ENCODE measurements at places on chromosomes 3 and 15. TPM values are rescaled to one million over a fixed set of nuclear protein-coding genes. Genes with fewer than 3 reads are reported as not detected.
A peak's percentile ranks its signal among the peaks of the same experiment; 100 is the strongest.

Gene ZPLD1
- not detected for polyA plus RNA-seq

Gene GCNT3
- 0.11 TPM for polyA plus RNA-seq

DNA sequence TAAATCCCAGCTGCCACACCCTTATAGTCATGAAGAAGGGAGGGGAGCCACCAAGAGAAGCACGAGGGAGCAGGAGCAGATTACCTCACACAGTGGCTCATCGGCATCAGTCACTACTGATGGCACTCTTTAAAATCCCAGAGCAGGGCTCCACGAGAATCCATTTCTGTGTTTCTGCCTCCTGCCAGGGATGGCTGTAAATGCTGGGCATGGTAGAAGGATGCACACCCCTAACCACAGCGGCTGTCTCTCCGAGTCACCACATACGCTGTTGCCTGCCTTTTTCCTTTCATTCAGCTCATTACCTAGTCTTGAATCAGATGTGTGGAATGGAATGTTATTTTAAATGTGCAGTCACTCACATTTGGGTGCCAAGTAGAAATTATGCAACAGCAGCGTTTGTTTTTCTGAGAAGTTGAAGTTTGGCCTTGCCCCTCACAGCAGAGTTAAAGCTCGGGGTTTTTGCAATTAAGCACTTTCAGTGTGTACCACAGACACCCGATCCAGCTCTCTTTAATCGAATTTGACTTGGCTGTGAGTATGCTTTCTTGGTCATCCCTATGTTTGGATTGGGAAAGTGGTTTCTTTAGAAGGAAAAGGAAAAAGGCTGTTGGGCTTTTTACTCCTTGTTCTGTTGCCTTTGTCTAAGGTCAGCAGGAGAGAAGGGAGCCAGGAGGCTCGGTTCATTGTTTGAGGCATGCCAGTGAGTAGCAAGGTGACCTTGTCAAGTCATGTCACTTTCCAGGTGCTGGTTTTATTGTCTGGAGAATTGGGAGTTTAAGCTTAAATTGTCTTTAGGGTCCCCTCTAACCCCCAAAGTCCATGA lies 284.2 kb upstream of the TPM1 start:
- H3K27me3 ChIP-seq: no peaks in the 10 kb centered on the region
- peak; percentile 97 for DNase-seq
- H3K27ac ChIP-seq: peak overlapping the region; percentile 66

DNA sequence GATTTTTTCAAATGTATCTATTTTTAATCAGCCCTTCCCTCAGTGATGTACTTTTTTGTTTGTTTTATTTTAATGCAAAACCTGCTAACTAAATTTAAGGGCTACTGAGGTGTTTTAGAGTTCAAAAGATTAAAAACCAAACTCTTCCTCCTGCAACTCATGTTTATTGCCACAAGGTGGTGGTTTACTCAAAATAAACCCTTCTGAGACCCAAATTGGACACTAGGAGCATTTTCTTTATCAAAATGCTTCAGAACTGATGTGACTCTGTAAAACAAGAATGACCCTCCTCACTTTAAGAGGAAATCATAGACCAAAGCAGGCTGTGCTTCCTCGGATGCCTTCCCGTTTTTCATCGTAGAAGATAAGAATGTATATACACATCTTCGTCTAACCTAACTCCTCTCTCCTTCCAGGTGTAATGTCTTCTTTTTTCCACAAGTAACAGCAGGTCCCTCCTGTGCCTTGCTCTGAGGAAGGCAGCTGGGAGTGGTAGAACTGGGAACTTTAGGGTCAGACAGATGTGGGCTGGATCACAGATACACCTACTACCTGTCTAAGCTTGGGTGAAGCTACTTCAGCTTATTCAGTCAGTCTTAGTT lies 2.9 kb upstream of the NME9 start:
- H3K4me3 ChIP-seq: no peak overlapping the region
- H3K36me3 ChIP-seq: no peaks in the 10 kb centered on the region

Gene COMMD4
- polyA plus RNA-seq: 74.9 TPM

GRCh38 chr3:76107935-76108570 lies 322.7 kb upstream of the ZNF717 start:
- no peaks in the 10 kb centered on the region for H3K36me3 ChIP-seq
- H3K27me3 ChIP-seq: no peaks in the 10 kb centered on the region
- no peak overlapping the region for H3K4me3 ChIP-seq
- H3K27ac ChIP-seq: no peak overlapping the region
- DNase-seq: peak; percentile 78
- H3K4me1 ChIP-seq: no peaks in the 10 kb centered on the region

Gene GHSR
- not detected for polyA plus RNA-seq

GRCh38 chr3:141402476-141403171 lies 34.3 kb downstream of the ZBTB38 start:
- H3K36me3 ChIP-seq: peaks cover 10% of the 10 kb centered on the region
- H3K27me3 ChIP-seq: no peaks in the 10 kb centered on the region
- H3K27ac ChIP-seq: peak overlapping the region; percentile 92
- peak; percentile 78 for DNase-seq
- peaks cover 40% of the 10 kb centered on the region for H3K4me1 ChIP-seq
- H3K4me3 ChIP-seq: peak overlapping the region; percentile 73

Gene GRIP2
- polyA plus RNA-seq: 0.10 TPM

DNA sequence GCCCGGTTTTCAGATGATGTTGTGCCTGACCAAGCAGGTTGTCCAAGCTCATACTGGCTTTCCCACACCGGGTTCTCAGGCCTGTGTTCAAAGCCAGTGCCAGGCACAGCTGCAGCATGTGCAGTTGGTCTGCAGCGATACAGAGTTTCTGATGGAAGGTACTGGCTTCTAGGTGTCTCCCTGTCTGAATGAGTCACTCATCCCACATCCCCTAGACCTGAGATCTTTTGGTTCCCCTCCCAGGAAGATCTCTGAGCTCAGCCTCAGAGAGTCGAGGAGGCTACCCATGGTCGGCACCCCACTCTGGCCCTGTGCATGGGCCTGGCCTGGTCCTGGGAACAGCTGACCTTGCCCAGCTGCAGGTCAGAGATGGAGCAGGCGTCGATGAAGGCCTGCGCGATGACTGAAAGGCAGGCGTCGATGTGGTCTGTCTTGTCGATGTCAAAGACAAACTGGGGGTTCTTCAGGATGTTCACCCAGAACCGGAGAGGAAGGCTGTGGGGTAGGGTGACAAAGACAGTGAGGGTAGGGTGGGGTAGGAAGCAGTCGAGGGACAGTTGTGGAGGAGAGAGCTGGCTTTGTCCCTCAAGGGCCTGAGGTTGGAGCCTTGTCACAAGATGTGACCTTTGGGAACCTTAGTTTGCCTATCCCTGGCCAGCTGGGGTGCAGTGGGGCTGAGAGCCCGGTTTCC lies 15.3 kb downstream of the H1-8 start:
- peaks cover 34% of the 10 kb centered on the region for H3K36me3 ChIP-seq
- no peaks in the 10 kb centered on the region for H3K27me3 ChIP-seq
- peak; percentile 61 for DNase-seq
- H3K4me1 ChIP-seq: peaks cover 46% of the 10 kb centered on the region
- peak overlapping the region; percentile 44 for H3K27ac ChIP-seq

Gene FGD5
- polyA plus RNA-seq: 0.03 TPM

DNA sequence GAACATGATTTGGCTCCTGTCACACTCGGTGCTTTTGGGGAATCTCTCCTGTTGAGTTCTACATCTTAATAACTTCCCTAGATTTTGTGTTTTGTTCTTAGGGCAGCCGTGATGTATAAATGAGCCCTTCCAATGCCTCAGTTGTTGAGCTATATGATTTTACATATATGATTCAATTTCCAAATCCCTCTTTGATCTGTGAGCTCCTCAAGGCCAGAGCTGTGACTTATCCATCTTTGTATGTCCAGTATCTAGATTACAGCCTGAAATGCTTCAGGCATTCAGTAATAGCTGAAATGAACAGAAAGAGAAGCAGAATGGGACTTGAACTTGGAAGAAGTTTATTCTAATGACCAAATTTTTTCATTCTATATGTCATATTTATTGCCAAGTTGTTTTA lies 26.6 kb downstream of the CGGBP1 start:
- peak; percentile 20 for DNase-seq
- H3K36me3 ChIP-seq: no peaks in the 10 kb centered on the region
- peak overlapping the region; percentile 35 for H3K27ac ChIP-seq
- no peaks in the 10 kb centered on the region for H3K27me3 ChIP-seq

DNA sequence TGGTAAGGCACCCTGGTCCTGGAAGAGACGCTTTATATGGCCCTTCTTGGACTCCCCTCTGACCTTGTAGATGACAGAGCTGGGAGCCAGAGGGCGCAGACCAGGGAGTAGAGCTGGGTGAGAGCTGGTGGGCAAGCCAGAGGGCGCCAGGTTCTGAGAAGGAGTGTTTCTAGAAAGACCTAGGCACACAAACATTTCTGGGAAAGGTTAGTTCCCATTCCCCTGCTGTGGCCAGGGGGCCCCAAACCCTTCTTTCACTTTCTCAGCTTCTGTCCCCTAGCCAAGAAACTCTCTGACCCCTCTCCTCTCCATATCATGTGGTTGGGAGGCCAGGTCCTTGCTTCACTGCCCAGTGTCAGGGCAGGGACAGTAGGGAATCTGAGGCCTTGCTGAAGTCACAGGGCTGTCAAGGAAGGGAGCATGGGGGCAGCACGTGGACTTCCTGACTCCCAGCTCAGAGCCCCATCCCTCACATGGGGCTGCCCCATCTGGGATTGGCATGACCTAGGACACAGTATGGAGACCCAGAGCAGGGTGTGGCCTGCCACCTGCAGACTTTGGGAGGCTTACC lies 3.6 kb downstream of the HEMK1 start:
- no peaks in the 10 kb centered on the region for H3K27me3 ChIP-seq
- H3K4me1 ChIP-seq: peaks cover 3% of the 10 kb centered on the region
- no peak overlapping the region for H3K4me3 ChIP-seq
- peaks cover 9% of the 10 kb centered on the region for H3K36me3 ChIP-seq
- no peak for DNase-seq

Gene SEC62
- polyA plus RNA-seq: 101 TPM

Measured in fibroblast of lung (primary cell).